CD4-positive, alpha-beta T cell treated with Interleukin-15 for 4 hours (primary cell): ENCODE measurements at places on chromosomes 2 and 18.

GRCh38 chr2:73852020-73852419, 23.3 kb downstream of the STAMBP start:
- DNase-seq = no peak

DNA sequence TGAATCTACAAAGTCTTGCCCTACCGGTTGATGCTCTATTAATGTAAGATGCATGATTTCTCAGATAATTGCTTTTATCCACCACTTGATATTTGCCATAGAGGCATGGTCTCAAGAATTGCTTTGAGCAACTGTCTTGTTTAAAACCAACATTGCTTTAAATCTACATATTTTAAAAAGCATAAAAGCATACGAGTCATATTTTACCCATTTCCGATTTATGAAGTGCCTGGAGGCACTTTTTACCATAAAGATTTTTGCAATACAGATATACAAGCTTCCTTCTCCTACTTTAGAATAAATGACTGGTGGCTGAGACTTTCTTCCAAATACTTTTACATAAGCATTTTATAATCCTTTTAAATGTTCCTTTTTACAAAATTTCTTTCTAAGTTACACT, 517.6 kb downstream of the TXNL1 start:
- DNase-seq = no peak

GRCh38 chr2:32623311-32623706, 4.5 kb upstream of the TTC27 start:
- no peak for DNase-seq

GRCh38 chr2:142423603-142424002, 292.8 kb upstream of the LRP1B start:
- DNase-seq = no peak

DNA sequence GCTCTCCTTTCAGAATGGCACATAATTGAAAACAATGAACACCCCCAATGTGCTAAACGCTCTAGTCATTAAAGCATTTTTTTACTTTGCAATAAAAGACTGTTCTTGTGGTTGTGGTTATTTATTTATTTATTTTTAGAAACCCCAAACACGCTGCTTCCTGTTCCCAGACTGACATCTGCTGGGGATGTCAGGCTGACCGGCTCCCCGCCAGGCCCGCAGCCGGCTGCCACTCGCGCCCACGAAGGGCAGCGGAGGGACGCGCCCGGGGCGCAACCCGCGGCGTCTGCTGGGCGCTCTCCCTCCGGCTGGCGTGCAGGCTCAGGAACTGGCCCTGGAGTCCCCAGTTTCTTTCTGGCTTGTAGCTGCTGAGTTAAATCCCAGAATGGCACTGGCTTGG, 83.1 kb upstream of the SP3 start:
- no peak for DNase-seq

DNA sequence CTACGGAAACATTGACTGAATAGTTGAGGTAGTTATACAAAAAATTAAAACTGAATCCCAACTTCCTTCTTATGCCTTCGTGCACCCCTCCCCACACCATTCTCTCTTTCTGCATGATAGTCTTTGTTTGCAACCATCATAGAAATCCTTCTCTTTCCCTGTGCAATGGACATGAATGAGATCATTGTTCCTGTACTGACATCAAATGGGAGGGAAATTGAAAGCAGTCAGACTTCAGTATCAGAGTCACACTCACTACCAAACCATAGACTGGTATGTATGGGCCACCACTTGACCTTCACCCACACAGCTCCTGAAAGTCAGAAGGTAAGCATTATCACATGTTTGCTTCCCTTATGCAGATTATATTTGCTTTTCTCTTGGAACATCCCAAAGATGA, 782.8 kb downstream of the BCL11A start:
- no peak for DNase-seq

DNA sequence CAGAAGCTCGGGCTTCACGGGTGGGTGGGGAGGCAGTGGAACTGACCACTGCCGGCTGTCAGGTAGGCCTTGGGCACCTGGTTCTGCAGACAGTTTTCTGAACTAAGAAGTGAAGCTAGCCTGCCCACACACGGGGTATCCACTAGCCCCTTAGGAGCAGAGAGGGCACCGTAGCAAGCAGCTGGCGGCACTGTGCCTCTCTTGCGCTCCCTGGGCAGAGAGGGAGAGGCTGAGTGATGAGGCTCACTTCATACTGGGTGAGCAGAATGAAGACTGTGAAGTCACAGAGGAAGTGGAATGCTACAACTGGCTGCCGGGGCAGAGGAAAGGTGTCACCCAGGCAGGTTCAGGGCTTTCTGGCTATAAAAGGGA, 753 bp downstream of the ITPRIPL1 start:
- DNase-seq = peak; percentile 67

DNA sequence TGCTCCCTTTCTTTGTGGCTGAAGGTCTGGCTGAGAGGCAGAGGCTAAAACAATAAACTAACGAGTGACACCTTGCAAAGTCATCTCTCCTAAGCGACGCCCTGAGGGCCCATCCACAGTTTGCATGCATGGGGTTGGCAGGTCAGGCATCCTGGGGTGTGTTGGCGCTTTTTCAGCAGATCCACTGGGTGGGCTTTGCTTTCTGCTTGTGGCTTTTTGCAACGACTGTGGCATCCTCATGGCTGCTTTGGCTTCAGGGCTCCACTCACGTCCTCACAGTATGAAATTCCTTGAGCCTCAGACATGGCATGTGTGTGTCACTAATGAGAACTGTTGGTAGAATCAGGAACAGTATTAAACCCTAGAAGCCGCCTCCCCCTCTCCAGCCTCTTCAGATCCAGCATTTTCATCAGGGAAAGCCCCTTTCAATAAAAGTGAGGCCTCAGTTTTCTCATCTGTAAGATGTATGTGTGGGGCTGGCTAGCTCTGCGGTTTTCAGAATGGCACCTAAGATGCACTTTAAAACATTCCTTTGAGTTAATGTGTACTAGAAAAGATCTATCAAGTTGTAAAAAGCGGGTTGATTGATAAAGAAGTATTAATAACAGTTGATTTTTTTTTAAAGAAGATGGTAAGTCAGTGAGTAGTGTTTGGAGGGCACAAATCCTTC, 72.5 kb downstream of the SH3BP4 start:
- no peak for DNase-seq

- peak; percentile 7 for DNase-seq
Observed at GRCh38 chr18:21109936-21110712, 1.5 kb downstream of the ROCK1 start.

DNA sequence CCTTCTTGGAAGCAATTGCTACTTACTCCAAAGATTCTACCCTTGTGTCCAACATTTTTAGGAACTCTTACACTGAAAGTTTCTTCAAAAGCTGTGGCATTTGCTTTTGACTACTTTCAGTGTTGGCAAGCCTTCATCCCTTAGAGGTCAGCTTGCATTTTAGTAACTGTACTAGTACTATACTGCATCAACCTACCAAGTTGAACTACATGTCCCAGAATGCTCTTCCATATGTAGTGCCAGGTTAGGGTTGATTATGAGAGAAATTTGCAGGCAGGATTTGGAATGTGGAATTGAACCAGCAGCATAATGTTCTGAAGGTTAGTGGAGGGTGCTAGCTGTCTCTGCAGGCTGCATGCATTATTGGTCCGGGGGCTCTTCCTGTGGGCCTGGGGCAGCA, 218.3 kb upstream of the FBXO11 start:
- DNase-seq = no peak

- DNase-seq = no peak
Observed at GRCh38 chr2:74019516-74019915, 34.8 kb downstream of the TET3 start.

DNA sequence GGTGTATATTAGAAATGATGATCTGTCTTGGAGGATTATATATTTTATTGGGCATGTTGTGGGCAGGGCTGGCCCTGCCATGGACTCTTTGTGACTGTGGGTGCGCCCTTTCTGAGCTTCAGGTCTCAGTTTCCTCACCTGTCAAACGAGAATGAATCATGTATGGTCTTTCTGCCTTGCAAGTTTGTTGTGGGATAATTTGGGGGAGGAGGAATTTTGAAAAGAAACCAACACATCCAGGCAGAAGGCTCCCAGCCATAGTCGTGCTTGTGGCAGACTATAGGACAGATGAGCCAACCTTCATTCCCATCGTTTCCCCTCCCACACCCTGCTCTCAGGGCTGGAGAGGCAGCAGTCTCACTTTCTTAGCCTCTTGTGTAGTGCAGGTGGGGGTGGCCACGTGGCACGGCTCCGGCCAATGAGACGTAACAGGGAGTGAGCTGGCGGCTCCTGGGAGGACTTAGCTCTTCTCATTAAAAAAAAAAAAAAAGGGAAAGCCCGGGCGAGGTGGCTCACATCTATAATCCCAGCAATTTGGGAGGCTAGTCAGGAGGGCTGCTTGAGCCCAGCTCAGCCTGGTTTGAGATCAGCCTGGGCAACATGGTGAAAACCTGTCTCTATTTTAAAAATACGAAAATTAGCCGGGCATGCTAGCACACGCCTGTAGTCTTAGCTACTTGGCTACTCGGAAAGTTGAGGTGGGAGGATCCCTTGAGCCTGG, 63.1 kb downstream of the RHOB start:
- DNase-seq = no peak

GRCh38 chr2:207332480-207333212, 166.9 kb upstream of the KLF7 start:
- no peak for DNase-seq

- no peak for DNase-seq
Observed at GRCh38 chr18:75533950-75534349, 106.4 kb upstream of the SMIM21 start.

DNA sequence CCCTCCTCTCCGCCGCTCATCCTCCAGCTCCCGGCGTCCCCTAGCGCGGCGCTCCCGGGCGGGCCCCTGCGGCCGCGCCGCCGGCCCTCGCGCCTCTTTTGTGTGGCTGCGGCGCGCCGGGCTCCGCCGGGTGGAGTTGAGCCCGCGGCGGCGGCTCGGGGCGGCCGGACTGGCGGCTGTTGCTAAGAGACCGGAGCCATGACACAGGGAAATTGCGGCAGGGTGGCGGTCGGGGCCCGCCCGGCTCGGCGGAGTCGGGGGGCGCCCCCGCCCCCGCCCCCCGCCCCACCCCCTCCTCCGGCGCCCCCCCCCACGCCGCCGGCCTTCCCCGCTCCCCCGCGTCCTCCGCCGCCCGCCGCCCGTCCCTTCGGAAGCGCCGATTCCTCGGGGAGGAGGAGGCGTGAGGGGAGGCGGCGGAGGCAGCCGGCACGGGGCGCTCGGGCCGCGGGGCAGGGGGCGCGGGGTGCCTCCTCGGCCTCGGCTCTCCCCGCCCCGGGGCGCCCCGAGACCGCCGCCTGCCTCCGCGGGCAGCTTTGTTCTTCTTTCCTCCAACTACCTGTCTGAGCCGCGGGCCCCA, at the start of gene TMEM200C:
TSS of gene TMEM200C (minus strand) at position 224 of the 577 bp plus-strand sequence. CDS start 3,459 bp downstream, outside the sequence.
- no peak for DNase-seq

GRCh38 chr2:133109772-133110171, 439.8 kb upstream of the LYPD1 start:
- no peak for DNase-seq

GRCh38 chr2:160581448-160581847, 87.8 kb upstream of the RBMS1 start:
- no peak for DNase-seq

GRCh38 chr2:137968477-137969417, 4.5 kb downstream of the HNMT start:
- DNase-seq = no peak

DNA sequence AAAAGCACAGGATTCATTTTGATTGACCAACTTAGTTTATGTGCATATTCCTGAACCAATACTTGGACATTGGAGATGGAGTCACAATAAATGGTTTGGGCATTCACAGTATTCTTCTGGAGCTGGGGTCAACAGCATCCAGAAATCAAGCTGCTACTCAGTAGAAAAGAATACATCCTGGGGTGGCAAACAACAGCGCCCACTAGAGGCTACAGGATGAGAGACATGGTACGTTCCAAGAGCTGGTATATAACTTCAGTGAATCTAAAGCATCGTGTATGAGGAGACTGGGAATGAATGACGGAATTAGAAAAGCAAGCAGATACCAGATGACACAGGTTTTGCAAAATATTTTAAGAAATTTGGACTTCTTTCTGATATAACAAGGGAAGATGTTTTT, 142.9 kb upstream of the FIGN start:
- DNase-seq = no peak

- no peak for DNase-seq
Observed at GRCh38 chr2:40240070-40240469, 211.8 kb downstream of the SLC8A1 start.

DNA sequence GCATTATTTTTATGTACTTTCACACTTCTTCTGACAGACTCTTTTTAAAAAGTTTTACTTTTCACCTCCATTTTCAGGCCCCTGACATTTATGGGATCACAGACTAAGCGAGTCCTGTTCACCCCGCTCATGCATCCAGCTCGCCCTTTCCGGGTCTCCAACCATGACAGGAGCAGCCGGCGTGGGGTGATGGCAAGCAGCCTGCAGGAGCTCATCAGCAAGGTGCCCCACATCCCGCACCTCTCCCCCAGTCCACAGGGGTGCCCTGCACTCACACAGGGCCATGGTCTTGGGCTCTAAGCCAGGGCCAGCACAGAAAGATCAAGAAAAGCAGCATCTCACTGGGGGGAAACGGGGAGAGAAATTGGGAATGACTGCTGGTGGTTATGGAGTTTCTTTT, 8.6 kb downstream of the CIDEA start:
- no peak for DNase-seq

DNA sequence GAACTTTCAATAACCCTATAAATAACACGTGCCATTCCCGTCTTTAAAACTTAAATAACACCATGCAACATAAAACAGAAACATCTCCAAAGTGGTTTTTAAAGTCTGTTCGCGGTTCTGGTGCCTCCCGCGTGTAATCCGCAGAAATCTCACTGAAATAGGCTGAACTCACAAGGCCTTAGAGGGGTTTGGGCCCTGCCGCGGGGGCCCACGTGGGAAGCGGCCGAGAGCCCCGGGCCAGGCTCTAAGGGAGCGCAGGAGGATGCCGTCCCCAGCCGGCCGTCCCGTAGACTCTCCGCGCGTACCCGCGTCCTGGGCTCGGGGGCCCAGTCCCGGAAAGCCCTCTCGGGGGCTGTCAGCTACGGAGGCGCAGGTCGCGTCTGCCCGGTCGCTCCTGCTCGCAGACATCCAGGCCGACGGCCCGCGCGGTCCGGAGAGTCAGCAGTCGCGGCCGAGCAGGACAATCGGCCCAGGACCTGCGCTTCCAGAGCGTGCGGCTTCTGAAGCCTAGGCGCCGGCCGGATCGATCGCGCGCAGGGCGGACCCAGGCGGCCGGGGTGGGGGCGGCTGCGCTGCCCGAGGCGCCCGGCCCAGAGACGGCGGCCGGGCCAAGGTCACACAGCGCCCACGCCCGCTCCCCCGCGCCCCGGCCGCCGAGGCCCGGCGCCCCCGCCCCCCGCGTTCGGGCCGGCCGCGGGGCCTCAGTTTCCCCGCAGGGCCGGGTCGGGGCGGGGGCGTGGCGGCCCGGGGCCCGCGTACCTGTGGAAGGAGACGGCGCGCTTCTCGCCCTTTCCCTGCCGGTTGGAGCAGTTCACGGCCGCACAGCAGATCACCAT, 558 bp downstream of the THAP4 start:
- DNase-seq = peak; percentile 4
